ENCODE measurements at places on chromosomes 6 and 20.

- no peak for DNase-seq
Measured at GRCh38 chr20:60977901-60978300, 274.2 kb upstream of the CDH4 start.

GRCh38 chr20:41014561-41015088 is 14.0 kb upstream of the TOP1 start:
- DNase-seq: no peak

DNA sequence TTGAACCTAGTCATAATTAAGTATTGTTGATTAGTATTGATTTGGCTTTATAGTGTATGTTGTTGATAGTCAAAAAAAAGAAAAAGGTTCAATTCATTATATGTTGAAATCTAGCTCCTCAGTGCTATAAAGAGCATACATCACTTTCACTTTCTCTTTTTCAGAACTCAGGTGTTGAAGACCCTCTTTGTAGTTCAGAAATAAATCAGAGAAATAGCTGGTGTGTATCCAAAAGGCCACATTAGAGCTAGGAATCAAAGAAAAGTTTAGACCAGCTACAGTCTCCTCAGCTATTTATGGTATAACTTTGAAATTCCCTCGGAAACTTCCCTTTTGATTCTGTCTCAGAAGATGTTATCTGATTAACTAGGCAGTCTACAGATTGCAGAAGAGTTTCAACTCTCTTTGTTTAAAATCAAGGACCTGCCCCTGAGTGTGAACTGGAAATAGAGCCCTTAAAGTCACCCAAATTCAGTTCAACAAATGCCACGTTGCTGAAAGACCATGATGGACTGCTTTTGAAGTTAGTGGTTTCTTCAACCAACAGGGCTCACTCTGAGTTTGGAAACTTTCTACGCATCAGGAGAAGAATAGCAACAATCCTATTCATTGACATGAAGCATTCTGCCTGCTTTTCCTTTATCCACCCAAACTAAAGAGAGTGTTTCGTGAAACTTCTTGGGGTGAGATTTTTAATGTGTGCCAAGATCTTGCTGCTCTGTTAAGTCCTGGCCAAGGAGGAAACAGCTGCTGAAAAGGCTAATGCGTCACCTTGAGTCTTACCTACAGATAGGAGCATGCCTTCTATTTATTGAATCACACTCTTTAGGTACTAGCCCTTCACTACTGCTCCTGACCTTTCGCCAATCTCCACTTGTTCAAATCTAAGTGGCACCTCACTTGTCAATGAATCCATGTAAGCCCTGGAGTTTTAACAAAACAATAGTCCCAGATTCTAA is 111.7 kb downstream of the TNFRSF21 start:
- DNase-seq: no peak

DNA sequence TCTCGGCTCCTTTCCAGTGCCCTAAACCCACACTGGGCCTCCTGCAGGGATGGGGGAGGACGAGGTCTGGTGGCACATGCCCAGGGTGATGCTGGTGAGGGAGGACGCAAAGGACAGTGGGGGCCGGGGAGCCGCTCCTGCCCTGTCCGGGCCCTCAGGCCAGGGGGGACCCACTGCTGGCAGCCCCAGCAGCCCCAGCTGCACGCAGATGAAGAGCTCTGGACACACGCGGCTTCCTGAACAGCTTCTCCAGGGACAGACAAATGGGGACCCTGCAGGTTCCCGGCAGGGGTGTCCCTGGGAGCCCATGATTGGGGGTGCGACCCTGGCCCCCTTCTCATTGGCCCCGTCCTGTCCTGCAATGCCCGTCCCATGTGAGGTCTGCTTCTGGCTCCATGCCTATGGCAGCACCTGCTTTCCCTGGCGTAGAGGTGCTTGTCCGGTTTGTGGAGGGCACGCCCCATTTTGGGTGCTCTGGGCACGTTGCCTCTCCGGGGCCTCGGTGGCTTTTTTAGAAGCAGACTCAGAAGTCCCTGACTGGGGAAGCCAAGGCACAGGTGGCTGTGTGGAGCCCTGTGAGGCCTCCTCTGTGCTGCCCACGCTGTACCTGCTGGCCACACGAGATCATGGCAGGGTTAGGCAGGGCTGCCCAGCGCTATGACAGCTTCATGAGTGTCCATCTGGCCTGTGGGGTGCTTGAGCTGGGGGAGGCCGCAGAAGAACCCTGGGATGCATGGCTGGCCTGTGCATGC is 15.4 kb upstream of the TNFRSF6B start:
- no peak for DNase-seq

GRCh38 chr6:52231406-52232127 is 12.7 kb downstream of the IL17F start:
- no peak for DNase-seq

DNA sequence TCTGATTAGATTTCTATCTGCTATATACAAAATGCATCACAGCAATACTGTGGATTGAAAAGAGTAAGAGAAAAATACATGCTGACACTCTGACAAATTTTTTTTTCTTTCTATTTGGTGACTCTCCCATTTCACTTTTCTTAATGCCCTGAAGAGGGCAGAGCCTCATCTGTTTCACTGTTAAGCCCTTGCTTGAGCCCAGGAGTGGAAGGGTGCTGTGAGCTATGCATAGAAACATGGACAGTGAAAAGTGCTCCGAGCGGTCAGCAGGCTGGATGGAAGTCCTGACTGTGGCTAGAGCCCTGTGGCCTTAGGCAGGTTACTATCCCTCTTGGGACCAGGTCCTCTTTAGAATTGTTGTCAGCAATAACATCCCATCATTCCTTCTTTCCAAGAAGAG is 17.4 kb upstream of the CSE1L start:
- DNase-seq: no peak

GRCh38 chr6:28208111-28208659 is 16.9 kb upstream of the ZSCAN9 start:
- no peak for DNase-seq

GRCh38 chr6:78132671-78133410 is 480.0 kb downstream of the MEI4 start:
- DNase-seq: no peak

GRCh38 chr20:53809217-53809616 is 215.6 kb upstream of the ZNF217 start:
- no peak for DNase-seq

- no peak for DNase-seq
Measured at GRCh38 chr6:160461641-160462040, 113.5 kb downstream of the SLC22A3 start.

DNA sequence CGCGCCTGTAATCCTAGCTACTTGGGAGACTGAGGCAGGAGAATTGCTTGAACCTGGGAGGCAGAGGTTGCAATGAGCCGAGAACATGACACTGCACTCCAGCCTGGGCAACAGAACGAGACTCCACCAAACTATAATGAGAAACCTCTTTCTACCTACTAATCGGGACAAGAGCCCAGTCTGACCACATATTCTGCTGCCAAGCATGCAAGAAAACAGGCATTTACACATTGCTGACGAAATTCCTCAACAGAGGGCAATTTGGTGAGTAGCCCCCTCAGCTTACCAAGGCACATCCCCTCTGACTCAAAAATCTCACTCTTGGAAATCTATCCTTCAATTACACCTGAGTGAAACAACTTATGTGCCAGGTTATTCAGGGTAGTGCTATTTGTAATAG is 81.2 kb downstream of the SLC23A2 start:
- no peak for DNase-seq

GRCh38 chr20:46995561-46996142 is 101.0 kb downstream of the EYA2 start:
- DNase-seq: no peak

DNA sequence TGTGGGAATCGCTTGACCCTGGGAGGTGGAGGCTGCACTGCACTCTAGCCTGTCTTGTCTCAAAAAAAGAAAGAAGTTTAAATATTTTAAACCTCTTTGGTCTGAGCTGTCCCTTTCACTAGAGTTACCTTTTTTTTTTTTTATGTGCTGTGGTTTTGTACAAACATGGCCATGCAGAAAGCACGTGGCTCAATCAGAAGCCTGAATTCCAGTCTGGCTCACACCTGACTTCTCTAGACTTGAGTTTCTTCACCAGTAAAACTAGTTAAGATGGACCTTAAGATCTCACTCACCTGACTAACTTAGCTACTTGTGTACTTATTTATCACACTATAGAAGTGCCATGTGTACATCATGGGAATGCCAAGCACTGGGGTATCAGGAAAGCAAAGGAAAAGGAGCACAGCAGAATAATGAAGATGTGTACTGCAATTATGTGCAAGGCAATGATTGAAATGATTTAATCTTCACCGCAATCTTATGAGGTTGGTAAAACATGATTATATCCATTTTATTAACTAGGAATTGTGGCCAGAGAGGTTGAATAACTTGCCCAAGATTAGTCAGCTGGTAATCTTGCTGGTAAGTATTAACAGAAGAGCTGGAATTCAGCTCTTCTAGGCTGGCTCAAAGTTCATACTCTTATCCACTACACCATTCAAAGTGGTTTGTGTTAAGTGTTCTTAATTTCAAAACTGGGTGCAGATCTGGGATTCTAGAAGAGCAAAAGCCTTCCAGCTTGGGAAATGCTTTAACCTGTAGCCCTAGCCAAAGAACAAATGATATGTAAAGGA is 10.7 kb downstream of the HMGN3 start:
- no peak for DNase-seq

GRCh38 chr6:118959903-118960302 is 24.9 kb upstream of the MCM9 start:
- no peak for DNase-seq

- DNase-seq: no peak
Measured at GRCh38 chr6:26569433-26569764, 27.4 kb upstream of the ABT1 start.

GRCh38 chr6:85674604-85675003 is 31.9 kb upstream of the SYNCRIP start:
- no peak for DNase-seq

DNA sequence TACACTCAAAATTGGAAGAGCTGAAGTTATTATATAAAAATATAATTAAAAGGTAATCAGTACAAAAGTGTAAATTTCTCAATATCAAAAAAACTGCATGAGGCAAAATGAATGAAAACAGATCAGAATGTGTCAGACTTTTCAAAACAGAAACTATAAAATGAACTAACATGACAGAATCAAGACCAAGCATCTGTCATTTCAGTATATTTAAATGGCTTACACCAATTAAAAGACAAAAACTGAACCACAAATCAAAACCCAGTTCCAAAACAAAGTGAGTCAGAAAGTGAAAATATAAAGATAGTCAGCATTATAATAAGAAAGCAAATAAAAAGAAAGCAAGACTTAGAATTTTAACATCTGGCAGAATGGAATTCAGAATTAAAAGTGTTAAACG is 289.7 kb downstream of the UBE3D start:
- DNase-seq: no peak

DNA sequence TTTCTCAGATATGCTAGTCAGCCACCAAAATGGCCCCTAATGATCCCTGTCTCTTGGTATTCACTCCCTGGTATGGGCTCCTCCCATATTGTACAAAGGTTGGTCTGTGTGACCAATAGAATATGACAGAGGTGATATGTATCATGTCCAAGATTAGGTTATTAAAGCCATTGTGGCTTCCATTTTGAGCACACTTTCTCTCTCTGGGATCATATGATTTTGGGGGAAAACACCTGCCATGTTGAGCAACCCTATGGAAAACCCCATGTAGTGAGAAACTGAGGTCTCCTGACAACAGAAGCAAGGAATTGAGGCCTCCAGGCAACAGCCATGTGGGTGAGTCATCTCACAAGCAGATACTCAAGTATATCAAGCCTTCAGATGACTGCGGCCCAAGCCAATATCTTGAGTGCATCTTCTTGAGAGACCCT is 7.1 kb upstream of the ZNF318 start:
- DNase-seq: no peak

DNA sequence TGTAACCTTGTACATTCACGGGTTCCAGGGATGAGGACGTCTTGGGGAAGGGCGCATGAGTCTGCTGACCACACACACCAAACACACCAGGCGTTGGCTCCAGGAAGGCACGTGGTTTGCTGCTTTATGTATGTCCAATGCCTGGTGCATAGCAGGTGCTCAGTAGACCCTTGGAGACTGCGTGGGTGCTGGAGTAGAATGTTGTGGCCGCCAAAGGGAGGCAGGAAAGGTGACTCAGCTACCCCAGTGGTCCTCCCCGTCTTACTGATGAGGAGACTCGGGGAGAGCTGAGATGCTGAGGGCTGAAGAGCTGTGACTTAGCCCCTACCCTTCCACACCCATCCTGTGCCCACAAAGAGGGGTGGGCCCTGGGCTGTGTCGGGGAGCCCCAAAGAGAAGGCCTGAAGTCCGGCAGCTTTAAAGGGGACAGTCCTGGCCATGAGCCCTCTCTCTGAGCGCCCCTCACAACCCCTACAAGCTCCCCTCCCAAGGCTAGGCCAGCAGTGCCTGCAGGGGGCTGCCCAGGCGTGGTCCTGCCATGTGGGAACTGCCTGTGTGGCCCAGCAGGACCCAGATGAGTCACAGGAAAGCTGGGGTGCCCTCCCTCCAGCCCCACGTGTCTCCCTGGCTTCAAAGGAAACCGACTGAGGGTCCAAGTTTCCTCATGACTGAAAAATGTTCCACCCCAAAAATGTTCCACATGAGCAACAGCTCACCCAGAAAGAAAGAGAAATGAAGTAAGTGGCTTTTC is 28.0 kb upstream of the PTGIS start:
- no peak for DNase-seq

- DNase-seq: no peak
Measured at GRCh38 chr20:52383995-52384621, 192.5 kb upstream of the ZFP64 start.
